ENCODE measurements at places on chromosomes 2 and 18.

DNA sequence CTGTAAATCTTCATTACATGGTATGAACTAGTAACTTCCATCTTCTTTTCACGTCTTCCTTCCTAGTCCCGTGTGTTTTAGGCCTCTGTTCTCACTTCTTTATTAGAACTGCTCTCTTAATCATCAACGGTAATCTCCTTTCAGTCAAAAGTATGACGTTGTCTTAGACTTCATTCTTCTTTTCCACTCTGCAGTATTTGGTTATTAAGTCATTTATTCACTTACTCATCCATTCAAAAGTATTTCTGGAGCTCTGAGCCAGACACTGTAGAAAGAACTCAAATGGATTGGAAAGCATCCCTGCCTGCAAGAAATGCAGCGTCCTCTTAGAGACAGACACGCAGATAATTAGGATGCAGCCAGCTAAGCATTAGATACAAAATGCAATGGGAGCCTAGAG, 494.6 kb upstream of the NRP2 start:
- DNase-seq: no peak

- DNase-seq: no peak
Observed at GRCh38 chr18:3209859-3210569, 9.8 kb downstream of the MYOM1 start.

GRCh38 chr18:7878265-7879211, 311.4 kb downstream of the PTPRM start:
- DNase-seq: no peak

- DNase-seq: no peak
Observed at GRCh38 chr2:178404368-178404767, 46.6 kb downstream of the PRKRA start.

- no peak for DNase-seq
Observed at GRCh38 chr2:113977060-113977659, 87.3 kb downstream of the ACTR3 start.

DNA sequence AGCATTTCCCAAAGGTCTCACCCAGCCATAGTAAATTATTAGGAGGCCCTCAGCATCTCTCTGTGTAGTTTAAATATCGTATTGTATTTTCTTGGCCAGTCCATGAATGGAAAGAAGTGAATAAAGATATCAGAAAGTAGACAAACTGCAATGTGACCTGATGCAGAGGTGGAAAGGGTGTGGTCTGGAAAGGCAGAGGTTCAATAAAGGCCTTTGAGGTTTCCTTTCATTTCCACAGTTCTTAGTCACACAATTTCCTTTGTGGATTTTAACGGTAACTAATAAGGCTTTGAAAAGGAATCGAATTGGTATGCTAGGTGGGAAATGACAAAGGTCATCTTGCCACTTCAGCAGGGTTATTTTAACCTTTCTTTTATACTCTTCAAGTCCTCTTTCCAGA, 20.1 kb upstream of the WIPF1 start:
- DNase-seq: no peak

DNA sequence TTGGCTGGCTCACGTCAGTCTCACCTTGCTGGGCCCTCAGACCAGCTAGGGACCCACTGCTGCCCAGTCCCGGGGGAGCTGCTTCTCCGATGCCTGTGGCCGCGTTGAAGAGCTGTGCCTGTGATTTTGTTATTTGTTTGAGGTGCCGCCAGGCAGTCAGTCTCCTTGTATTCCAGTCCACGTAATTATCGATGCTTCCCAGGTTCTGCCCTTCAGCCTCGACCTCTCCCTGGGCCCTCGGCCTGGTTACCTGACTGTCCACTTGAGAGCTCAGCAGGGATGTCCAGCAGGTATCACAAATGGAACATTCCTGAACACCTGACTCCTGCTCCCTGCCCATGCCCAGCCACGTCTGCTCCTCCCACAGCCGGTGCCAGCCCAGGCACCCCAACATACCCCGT, 195.9 kb upstream of the HS6ST1 start:
- DNase-seq: no peak

DNA sequence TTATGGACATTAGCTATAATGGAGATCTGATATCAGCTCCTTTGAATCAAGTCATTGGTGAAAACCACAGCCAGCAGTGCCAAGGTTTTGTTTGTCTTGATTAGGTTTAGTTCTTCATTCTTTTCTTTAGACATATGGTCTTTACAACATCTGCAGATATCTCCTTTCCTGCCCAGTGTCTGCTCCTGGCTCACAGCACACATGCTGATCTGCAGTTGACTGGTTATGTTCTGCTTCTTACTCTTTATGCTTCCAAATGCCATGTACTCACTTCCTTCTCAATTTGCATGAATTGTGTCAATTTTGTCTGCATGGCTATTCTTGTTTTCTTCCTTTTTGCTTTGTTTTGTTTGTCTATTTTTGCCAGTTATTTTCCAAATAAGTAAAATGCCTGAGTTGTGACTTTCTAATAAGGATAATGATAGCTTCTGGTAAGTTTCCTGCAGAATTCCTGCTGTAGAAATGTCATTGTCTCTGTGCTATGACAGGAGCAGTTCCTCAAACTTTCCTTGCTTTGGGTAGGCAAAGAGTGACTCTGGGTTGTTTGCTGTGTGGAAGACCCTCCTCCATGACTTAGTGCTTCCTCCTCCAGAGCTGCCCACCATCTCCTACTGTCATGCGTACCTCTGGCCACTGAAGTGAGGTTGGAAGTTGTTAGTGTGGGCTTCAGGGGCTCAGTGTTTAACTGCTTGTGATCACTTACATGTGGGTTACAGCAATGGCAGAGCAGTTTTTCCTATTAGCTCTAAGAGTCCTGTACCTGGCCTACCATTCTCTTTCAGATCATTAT, 8.2 kb downstream of the ARHGAP25 start:
- DNase-seq: no peak

Measured in stimulated activated CD4-positive, alpha-beta T cell treated with anti-CD3 and anti-CD28 coated beads, TNF-alpha, amount 100 ng/mL, for 1 hour (primary cell).